ENCODE measurements at places on chromosomes 16 and 17. TPM values are rescaled to one million over a fixed set of nuclear protein-coding genes. Genes with fewer than 3 reads are reported as not detected.
A peak's percentile ranks its signal among the peaks of the same experiment; 100 is the strongest.

GRCh38 chr16:30075503-30076275, at the start of gene PPP4C:
Gene PPP4C, plus strand, starts transcription at chr16:30075994. Its CDS starts 384 bp downstream, at chr16:30076378.
- H3K4me3 ChIP-seq, result peak within 1 kb of the TSS; percentile 94
- H3K36me3 ChIP-seq, result peaks cover 58% of the 10 kb centered on the region
- H3K27ac ChIP-seq, result peak within 1 kb of the TSS; percentile 91
- H3K27me3 ChIP-seq, result no peaks in the 10 kb centered on the region

Gene SYNGR2
- total RNA-seq, result 636 TPM

DNA sequence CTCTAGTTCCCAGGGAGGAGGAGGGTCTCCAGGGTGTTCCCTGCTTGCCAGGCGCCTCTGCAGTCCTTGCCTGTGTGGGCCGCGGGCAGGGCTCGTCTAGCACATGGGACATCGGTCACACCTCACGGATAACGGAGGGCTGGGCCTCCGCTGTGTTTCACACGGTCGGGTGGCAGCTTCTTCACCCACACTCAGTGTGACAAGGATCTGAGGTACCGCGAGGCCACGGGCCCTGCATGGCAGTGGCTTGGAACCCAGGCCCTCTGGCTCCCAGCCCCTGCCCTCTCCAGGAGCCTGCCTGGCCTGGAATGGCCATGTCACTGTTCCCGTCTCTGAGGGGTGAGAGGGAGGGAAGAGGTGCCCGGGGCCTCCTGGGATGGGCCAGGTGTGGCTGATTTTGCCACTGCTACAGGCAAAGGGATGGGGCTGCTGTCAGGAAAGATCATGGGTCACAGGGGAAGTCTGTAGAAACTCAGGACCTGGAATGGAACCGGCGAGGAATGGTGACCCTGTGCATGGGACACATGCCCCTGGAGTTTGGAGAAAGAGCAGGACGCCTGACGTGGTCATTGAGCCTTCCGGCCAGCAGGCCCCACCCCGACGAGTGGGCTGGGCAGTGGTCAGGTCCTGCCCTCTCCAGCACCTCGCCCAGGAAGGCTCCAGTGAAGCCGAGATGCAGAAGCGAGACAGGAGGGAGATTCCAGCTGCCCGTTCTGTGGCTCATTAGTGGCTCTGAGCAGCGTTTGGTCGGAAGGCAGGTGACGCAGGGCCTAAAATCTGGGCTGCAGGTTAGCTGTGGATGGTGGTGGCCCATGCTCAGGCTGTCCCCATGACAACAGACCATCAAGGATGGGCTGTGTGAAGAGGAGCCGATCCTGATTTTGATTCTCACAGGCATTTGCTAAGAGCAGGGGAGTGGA, 76.5 kb upstream of the GSE1 start:
- H3K36me3 ChIP-seq, result peaks cover 2% of the 10 kb centered on the region
- H3K27me3 ChIP-seq, result peaks cover 3% of the 10 kb centered on the region
- peaks cover 2% of the 10 kb centered on the region for H3K4me1 ChIP-seq

Gene PSMC3IP
- total RNA-seq, result 9.0 TPM

Gene STH
- total RNA-seq, result not detected

Data from activated B cell treated with CpG ODN at 0.5 μM for 24 hours (primary cell).